Activated CD8-positive, alpha-beta memory T cell treated with anti-CD3 and anti-CD28 coated beads for 4 hours (primary cell): ENCODE measurements at places on chromosomes 4 and X.

DNA sequence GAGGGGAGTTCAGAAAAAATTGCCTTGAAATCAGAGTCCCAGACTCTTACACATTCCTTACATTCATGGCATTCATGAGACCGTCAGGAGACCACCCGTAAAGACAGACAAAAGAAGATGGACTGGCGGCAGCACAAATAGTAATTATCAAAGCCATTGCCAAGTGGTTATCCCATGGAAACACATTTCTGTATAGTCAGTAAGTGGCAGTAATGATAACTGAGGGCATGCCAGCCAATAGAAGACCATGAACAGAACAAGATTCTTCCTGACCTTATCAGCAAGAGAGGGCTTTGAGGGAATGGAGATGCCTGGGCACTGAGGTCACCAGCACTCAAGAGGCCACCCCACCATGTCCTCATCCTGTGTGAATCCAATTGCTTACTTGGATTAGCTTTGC lies 121.7 kb upstream of the HCCS start:
- no peak for DNase-seq

DNA sequence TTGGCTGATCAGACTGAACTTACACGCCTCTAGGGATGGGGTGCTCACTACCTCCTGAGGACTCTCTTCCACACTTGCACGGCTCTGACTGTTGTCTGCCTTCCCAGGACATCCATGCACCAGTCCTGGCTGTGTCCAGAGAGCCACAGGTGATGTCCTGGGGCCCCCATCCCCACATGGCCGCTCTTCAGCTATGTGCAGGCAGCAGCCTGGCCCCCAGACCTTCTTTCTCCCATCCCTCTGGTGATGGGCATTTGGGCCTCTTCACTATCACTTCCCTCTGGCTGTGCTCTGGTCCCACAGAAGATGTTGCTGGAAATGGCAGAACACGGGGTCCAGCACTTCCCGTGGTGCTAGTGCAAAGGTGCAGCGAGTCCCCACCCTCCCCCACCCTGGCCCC lies 40.9 kb upstream of the HMX1 start:
- no peak for DNase-seq

- no peak for DNase-seq
Measured at GRCh38 chrX:103311399-103311780, 600 bp upstream of the BEX2 start.

- DNase-seq: no peak
Measured at GRCh38 chr4:4914059-4914820, 54.8 kb downstream of the MSX1 start.

GRCh38 chrX:130714135-130714534 lies 188.9 kb downstream of the ENOX2 start:
- no peak for DNase-seq

- DNase-seq: no peak
Measured at GRCh38 chrX:132968296-132968949, 10.0 kb upstream of the HS6ST2 start.

DNA sequence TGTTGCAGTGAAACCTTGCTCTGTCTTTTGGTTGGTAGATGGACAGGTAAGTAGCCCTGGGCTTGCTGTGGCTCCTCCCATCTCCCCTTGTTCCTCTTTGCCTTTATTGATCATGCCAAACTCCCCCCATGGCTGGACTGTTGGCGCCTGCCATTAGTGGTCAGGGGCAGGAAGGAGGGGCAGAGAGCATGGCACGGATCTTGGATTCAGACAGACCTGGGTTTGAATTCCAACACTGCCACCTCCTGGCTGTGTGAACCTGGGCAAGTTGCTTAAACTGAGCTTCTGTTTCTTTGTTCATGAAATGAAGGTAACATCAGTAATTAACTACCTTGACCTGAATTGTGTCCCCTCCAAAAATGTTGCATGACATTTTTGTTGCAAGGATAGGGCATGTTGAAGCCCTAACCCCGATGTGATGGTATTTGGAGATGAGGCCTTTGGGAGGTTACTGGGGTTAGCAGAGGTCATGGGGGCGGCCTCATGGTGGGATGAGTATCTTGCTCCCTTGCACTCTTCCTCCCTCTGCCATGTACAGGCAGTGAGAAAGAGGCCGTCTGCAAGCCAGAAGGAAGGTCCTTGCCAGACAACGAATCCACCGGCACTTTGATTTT lies 6.0 kb downstream of the SLC2A9 start:
- no peak for DNase-seq
